Vein endothelial cell (primary cell): ENCODE measurements at places on chromosomes 4 and X. TPM values are rescaled to one million over a fixed set of nuclear protein-coding genes. Genes with fewer than 3 reads are reported as not detected.

RAI2 gene
- total RNA-seq: 1.3 and 1.6 TPM in 2 replicates

GIMD1 gene
- total RNA-seq: not detected in 2 replicates

ITM2A gene
- 11.8 and 31.5 TPM in 2 replicates for total RNA-seq

NAP1L2 gene
- total RNA-seq: 0.33 and 1.2 TPM in 2 replicates

SLC10A4 gene
- under 0.01 and 0.10 TPM in 2 replicates for total RNA-seq

SMIM10L2A gene
- 1.3 TPM in 2 replicates for total RNA-seq

GRID2 gene
- not detected in 2 replicates for total RNA-seq

MEPE gene
- total RNA-seq: not detected in 2 replicates

KCNE5 gene
- under 0.01 and 0.38 TPM in 2 replicates for total RNA-seq
